ENCODE measurements at places on chromosomes 1 and 21. TPM values are rescaled to one million over a fixed set of nuclear protein-coding genes. Genes with fewer than 3 reads are reported as not detected.

The SPATA1 gene
- 1.5 TPM for total RNA-seq

The LCE1E gene
- total RNA-seq: not detected

The CDK11A gene
- 64.2 TPM for total RNA-seq

The NR5A2 gene
- total RNA-seq: 0.06 TPM

The TRPM2 gene
- total RNA-seq: 2.9 TPM

The TIE1 gene
- total RNA-seq: 0.14 TPM

The RIPK4 gene
- 0.62 TPM for total RNA-seq

The OR2L3 gene
- total RNA-seq: not detected

The PTPN22 gene
- 67.9 TPM for total RNA-seq

The NPPB gene
- not detected for total RNA-seq

The S100B gene
- total RNA-seq: 10.5 TPM

The LRRC38 gene
- total RNA-seq: not detected

GRCh38 chr1:202270871-202271326, 70.8 kb downstream of the UBE2T start:
- no peak for DNase-seq
- no peaks in the 10 kb centered on the region for H3K36me3 ChIP-seq
- no peaks in the 10 kb centered on the region for H3K4me1 ChIP-seq
- peaks cover 17% of the 10 kb centered on the region for H3K27me3 ChIP-seq
- H3K4me3 ChIP-seq: no peak overlapping the region
- no peak overlapping the region for H3K27ac ChIP-seq

DNA sequence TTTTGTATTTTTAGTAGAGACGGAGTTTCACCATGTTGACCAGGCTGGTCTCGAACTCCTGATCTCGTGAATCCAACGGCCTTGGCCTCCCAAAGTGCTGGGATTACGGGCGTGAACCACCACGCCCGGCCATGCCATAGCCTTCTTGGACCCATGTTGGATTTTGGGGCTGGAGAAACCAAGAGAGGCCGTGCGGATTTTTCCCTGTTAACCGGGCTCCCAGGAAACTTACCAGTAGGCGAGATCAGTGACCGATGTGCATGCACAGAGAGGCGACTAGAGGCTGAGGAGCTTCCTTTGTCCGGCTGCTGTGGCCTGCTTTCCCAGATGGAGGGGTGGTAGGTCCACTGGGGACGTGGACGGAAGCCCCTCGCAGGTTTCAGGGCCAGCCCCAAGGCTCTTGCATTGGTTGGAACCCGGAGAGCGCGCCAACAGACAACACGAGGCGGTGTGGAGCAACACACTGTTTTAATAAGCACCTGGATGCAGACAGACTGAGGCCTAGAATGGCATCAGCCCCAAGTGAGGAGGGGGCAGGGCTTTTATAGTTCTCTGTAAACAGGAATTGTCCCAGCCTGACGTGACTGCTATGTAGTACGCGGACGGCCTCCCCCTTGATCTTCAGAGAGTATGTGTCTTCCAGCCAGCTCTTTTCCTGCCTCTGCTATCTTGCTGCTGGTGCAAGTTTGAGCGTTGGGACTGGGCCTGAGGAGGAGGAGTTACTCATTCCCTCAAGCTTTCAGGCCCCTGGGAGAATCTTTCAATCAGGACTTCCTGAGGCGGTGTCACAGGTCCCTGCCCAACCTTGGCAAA, at the start of gene ERVH48-1:
Gene ERVH48-1 (minus strand): TSS at position 517 of the 813 bp plus-strand sequence. CDS start 6,624 bp downstream, outside the sequence.
- no peak within 1 kb of the TSS for H3K4me3 ChIP-seq
- DNase-seq: no peak
- H3K36me3 ChIP-seq: no peaks in the 10 kb centered on the region
- H3K27me3 ChIP-seq: no peaks in the 10 kb centered on the region

- no peak overlapping the region for H3K27ac ChIP-seq
- DNase-seq: no peak
- H3K27me3 ChIP-seq: no peaks in the 10 kb centered on the region
These were observed 71.7 kb downstream of the APP start for GRCh38 chr21:26098772-26099397.

GRCh38 chr1:210291081-210291764, 37.5 kb upstream of the HHAT start:
- DNase-seq: no peak
- no peaks in the 10 kb centered on the region for H3K36me3 ChIP-seq
- H3K27ac ChIP-seq: no peak overlapping the region
- H3K27me3 ChIP-seq: peaks cover 56% of the 10 kb centered on the region
- peaks cover 3% of the 10 kb centered on the region for H3K4me1 ChIP-seq

DNA sequence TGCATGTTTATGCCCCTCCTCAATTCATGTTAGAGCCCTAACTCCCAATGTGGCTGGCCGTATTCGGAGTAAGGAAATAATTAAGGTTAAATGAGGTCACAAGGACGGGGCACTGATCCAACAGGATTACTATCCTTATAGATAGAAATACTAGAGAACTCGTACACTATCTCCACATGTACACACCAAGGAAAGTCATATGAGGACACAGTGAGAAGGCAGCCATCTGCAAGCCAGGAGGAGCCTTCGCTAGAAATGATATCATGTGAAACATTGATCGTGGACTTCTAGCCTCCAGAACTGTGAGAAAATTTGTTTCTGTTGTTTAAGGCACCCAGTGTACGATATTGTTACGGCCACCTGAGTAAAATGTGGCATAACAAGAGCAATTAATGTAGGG, 79.7 kb downstream of the FAF1 start:
- H3K4me3 ChIP-seq: no peak overlapping the region
- no peak overlapping the region for H3K27ac ChIP-seq
- DNase-seq: no peak
- peaks cover 19% of the 10 kb centered on the region for H3K4me1 ChIP-seq

DNA sequence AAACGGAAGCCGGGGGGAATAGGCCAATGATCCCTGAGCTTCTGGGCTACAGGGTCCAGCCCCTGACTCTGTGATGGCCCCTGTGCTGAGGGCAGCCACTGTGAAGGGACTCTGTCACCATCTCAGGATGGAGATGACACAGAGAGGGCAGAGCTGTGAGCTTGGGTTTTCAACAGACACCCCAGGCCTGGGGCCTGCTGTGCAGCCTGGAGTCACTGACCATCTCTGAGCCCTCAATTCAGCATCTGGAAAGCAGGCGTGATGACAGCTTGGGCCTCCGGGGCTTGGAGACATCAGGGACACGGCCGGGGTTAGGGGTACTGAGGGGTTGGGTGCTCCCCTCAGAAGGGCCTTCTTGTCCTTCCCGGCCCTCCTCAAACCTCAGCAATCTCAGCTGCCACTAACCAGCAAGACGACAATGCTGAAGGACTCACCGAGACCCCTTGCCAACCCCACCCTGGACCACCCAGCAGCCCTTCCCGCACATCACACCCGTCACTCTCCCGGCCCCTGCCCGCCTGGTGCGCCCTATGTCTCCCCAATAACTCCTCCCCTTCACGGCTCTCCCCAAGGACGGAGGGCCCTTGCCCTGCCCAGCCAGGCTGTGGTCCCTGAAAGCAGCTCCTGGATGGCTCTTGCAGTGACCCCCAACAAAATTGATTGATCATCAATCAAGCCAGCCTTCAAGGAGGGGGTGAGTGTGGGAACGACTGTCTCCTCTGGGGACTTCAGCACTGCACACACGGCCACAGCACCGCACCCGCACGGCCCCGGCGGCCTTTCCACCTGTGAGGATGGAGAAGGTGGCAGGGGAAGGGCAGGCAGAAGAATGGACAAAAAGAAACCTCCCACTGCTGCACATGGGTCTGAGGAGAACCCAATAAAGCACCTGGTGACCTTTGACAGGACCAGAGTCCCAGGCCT, 4.3 kb downstream of the MEGF6 start:
- H3K4me3 ChIP-seq: no peak overlapping the region
- H3K36me3 ChIP-seq: no peaks in the 10 kb centered on the region
- no peak overlapping the region for H3K27ac ChIP-seq
- H3K4me1 ChIP-seq: peaks cover 2% of the 10 kb centered on the region
- DNase-seq: no peak
- H3K27me3 ChIP-seq: peaks cover 17% of the 10 kb centered on the region

GRCh38 chr1:9374748-9375341, 82.2 kb downstream of the SPSB1 start:
- no peak overlapping the region for H3K4me3 ChIP-seq
- H3K4me1 ChIP-seq: no peaks in the 10 kb centered on the region
- no peaks in the 10 kb centered on the region for H3K36me3 ChIP-seq
- no peak for DNase-seq

- DNase-seq: no peak
- no peaks in the 10 kb centered on the region for H3K27me3 ChIP-seq
- no peak overlapping the region for H3K27ac ChIP-seq
- no peaks in the 10 kb centered on the region for H3K4me1 ChIP-seq
- H3K4me3 ChIP-seq: no peak overlapping the region
These were observed 364.0 kb upstream of the DUSP10 start for GRCh38 chr1:222105861-222106260.

DNA sequence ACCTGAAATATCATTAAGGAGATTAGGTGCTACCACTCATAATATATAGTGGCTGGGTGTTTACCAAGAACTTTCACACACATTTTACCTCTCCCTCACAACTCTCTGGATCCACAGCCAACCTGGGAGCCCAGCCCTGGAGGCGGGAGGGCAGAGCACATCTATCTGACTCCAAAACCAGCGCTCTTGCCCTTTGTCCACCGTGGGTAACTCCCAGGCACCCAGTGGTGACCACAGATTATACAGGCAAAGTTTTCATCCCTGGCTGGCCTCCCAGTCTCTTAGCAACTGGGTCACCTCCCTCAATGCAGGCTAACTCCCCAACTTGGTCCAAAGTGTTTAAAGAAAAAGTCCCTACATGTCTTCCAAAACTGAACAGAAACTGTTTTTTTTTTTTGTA, 2.4 kb downstream of the PAQR7 start:
- peaks cover 8% of the 10 kb centered on the region for H3K27me3 ChIP-seq
- no peak overlapping the region for H3K27ac ChIP-seq
- peaks cover 16% of the 10 kb centered on the region for H3K4me1 ChIP-seq

DNA sequence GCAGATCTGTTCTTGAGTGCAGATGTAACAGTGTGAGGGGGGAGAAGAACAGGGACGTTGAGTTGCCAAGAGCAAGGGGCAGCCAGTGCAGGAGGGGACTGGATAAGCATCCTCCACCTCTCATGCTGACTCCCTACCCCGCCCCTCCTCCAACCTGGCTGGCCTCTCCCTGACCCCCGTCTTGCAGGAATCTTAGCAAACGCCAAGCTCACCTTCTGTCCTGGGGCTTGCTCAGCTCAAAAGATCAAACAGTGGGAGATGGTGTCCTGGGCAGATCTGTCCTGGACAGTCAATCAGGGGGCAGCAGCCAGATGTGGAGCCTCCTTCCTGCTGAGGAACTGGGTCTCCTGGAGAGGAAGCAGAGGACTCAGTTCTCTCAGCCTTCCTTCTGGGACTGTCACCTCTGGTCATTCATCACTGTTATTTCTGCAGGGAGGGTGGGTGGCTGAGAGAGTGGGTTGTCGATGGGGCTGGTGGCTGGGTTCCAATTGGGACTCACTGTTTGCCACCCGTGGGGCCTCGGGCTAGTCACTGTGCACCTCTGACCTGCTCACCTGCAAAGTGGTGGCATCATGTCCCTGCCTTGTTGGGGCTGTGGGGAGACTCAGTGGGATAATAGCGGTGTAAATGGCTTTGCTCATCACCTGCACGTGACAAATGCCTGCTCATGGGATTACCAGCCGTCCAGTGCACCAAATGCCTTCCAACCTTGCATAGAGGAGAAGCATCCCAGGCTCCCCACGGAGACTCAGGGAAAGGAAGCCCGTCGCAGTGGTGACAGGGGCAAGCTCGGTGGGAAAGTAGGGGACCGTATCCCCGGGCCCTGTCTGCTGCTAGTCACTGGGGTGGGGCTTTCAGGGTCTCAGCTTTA, 154.4 kb downstream of the PTPRU start:
- H3K27me3 ChIP-seq: peaks cover 33% of the 10 kb centered on the region
- H3K27ac ChIP-seq: no peak overlapping the region
- H3K4me1 ChIP-seq: no peaks in the 10 kb centered on the region
- no peaks in the 10 kb centered on the region for H3K36me3 ChIP-seq
- no peak for DNase-seq

GRCh38 chr1:224300346-224300745, 29.6 kb downstream of the NVL start:
- peaks cover 19% of the 10 kb centered on the region for H3K36me3 ChIP-seq
- H3K27ac ChIP-seq: no peak overlapping the region
- H3K4me3 ChIP-seq: no peak overlapping the region
- no peak for DNase-seq
- no peaks in the 10 kb centered on the region for H3K4me1 ChIP-seq
- H3K27me3 ChIP-seq: no peaks in the 10 kb centered on the region

DNA sequence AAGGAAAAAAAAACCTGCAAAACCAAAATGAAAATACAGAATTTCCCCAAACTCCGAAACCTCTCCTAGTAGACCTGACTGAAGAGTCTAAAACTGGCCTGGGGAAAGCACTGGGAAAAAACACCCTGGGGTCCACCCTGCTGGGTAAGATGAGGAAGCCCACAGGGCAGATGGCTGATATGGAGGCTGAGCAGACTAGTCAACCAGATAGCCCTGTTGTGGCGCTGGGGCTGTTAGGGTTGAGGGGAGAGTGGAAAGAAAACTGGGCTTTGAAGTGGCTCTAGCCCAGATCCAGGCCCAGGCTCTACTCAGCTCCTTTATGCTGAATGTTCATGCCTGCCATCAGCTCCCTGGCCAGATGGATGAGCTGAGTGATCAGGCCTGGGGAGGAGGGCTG, 6.8 kb upstream of the SLAMF1 start:
- H3K27me3 ChIP-seq: no peaks in the 10 kb centered on the region
- H3K4me3 ChIP-seq: no peak overlapping the region
- no peak overlapping the region for H3K27ac ChIP-seq
- peaks cover 23% of the 10 kb centered on the region for H3K36me3 ChIP-seq
- peaks cover 59% of the 10 kb centered on the region for H3K4me1 ChIP-seq

DNA sequence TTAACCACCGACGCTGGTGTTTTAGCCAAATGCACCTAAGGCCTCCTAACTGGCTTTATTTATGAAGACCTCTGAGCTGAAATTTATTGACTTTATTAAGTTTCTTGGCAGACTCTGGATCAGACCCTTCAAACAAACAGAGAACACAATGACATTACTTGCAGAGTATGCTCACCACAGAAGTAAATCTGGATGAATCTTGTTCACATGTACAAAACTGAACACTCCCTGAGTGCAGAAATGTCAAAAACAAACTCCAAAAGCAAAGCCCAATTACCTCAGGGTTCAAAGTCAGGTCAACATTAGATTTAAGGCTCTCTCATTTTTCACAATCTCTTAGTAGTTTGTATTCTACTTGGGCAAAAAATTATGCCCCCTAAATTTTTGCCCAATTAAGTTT, 218.6 kb downstream of the SLC45A1 start:
- no peak overlapping the region for H3K4me3 ChIP-seq
- H3K27ac ChIP-seq: no peak overlapping the region
- peaks cover 58% of the 10 kb centered on the region for H3K4me1 ChIP-seq
- peaks cover 11% of the 10 kb centered on the region for H3K36me3 ChIP-seq
- no peaks in the 10 kb centered on the region for H3K27me3 ChIP-seq

DNA sequence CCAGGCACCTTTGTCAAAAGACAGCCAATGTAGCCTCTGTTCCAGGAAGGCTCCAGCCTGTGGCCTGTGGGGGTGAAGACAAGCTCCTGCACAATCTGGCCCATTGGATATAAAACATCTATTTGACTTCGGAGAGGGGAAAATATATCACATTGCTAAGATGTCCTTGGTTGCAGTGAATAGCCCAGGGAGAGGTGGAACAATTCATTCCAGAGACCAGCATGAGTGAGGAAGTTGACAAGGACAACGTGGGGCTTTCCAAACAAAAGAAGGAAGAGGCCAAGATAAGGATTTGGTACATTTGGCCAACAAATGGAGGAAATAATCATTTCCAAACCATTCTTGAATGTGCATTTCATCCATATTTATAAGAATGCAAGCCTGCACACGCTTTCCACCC, 187.0 kb downstream of the ETS2 start:
- H3K27me3 ChIP-seq: peaks cover 28% of the 10 kb centered on the region
- no peak for DNase-seq
- H3K4me1 ChIP-seq: peaks cover 3% of the 10 kb centered on the region
- H3K36me3 ChIP-seq: no peaks in the 10 kb centered on the region
- no peak overlapping the region for H3K27ac ChIP-seq
